ENCODE measurements at places on chromosomes 2 and 18. TPM values are rescaled to one million over a fixed set of nuclear protein-coding genes. Genes with fewer than 3 reads are reported as not detected.

Gene MAB21L4
- total RNA-seq, result not detected

Gene IGFBP5
- total RNA-seq, result 1,519 TPM

Gene RUFY4
- not detected for total RNA-seq

Gene GRP
- total RNA-seq, result 8.6 TPM

Gene BIN1
- 61.9 TPM for total RNA-seq

Gene PPP1CB
- 229 TPM for total RNA-seq

Gene SERPINB5
- total RNA-seq, result not detected

Gene CCDC74A
- 11.2 TPM for total RNA-seq

Gene ABCB11
- 1.2 TPM for total RNA-seq

Gene CYTIP
- 10.6 TPM for total RNA-seq

Gene CD8B2
- not detected for total RNA-seq

Gene PSMD1
- 93.3 TPM for total RNA-seq

DNA sequence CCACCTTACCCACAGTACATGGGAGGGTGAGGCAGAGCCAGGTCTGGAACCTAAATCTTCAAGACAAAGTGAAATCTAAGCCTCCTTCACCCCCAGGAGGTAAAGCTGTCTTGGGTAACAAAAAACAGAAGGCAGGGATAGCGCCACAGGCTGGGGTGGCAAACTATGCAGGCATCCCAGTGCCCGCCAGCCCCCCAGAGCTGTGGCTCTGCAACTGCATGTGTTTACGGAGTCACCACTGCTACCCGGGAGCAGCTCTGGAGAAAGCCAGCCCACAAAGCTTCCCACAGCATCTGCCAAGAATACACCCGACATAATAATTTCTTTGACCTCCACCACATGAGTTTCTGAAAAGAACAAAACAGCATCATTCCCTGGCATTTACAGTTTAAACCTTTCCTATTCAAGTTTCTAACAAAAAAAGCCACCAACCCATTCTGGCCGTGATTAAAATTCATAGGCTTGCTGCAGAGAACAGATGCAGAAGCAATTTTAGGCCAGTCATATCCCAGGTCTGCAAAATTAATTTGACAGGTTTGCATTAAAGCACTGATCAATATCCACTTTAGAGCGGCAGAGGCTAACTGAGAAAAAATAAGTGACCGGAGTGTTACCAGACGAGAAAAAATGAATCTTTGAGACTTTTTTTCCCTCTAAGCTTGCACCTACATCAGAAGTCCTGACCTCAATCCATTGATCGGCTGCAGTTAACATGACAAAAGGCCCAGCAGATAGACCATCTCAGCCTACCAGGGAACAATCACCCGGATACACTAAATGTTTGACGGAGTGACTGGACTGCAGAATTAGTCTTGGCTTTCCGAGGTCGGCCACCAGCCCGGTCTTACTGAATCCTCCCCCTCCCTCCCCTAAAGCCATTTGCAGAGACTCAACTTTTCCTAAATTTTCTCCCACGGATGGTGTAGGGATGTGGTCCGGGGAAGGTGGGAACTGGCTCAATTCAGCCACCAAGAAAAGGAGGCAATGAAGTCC is 309.6 kb upstream of the SKOR2 start:
- no peak overlapping the region for H3K4me3 ChIP-seq
- H3K4me1 ChIP-seq, result no peaks in the 10 kb centered on the region
- H3K36me3 ChIP-seq, result no peaks in the 10 kb centered on the region
- no peak for DNase-seq
- H3K27me3 ChIP-seq, result no peaks in the 10 kb centered on the region

- no peak for DNase-seq
- H3K36me3 ChIP-seq, result no peaks in the 10 kb centered on the region
- no peaks in the 10 kb centered on the region for H3K27me3 ChIP-seq
- no peak overlapping the region for H3K27ac ChIP-seq
- H3K4me3 ChIP-seq, result no peak overlapping the region
These were observed 270.0 kb downstream of the CYP26B1 start for GRCh38 chr2:71877636-71878035.

DNA sequence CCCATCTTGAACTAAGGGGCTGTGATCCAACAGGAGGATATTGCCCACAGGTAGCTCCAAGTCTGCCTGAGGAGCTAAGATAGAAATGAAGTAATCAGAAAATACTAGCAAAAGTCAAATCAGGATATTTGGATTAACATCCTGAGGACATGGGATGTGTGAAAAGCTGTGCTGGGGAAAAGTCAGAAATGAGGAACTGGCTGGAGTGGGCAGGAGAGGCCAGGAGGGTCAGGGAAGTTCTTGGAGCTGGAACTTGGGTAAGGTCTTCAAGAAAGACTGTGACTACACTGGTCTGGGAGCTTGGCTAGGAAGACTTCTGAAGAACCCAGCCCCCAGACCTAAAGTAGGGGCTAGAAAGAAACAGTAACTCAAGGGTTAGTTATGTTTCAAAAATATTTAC is 250.9 kb downstream of the PRKCE start:
- H3K4me3 ChIP-seq, result no peak overlapping the region
- no peak for DNase-seq
- H3K27me3 ChIP-seq, result no peaks in the 10 kb centered on the region
- peaks cover 17% of the 10 kb centered on the region for H3K4me1 ChIP-seq
- no peak overlapping the region for H3K27ac ChIP-seq
- no peaks in the 10 kb centered on the region for H3K36me3 ChIP-seq

DNA sequence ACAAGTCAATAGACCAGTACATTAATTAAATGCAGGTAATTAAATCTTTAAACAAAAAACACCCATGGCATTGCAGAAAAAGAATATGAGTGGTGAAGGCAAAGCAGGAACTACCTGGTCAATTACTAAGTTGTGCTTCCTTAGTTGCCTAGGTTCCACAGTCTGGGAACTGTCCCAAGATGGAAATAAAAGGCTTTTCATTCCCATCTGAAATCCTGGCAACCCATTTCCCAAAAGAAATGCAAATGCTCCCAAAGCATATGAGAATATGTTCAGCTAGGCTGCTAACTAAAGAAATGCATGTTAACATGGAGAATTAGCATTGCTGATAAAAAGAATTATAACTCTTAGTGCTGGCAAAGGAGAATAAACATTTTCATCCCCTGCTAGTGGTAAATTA is 177.8 kb downstream of the TMEM163 start:
- no peaks in the 10 kb centered on the region for H3K36me3 ChIP-seq
- no peak overlapping the region for H3K27ac ChIP-seq
- H3K4me3 ChIP-seq, result no peak overlapping the region

- no peaks in the 10 kb centered on the region for H3K27me3 ChIP-seq
- no peak overlapping the region for H3K4me3 ChIP-seq
- H3K27ac ChIP-seq, result no peak overlapping the region
- no peaks in the 10 kb centered on the region for H3K4me1 ChIP-seq
- H3K36me3 ChIP-seq, result no peaks in the 10 kb centered on the region
These were observed 118.7 kb downstream of the EPB41L3 start for GRCh38 chr18:5424903-5425664.

DNA sequence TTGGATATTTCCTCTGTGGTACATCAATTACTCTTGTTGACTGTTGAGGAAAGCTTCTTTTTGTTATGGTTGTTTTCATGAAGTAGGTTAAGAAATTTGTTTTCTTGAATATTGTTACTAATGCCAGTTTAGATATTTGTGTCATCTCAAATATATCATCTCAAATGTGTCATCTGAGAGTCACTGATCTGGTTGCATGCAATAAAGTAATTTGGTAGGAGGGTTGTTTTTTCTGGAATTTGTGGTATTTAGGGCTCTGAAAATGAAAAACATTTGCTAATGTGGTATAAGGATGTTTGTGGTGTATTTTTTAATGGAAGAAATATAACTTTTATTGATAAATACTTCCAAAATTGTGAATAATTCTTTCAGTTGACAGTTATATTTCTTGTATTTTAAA is 117.7 kb downstream of the GREB1L start:
- no peaks in the 10 kb centered on the region for H3K36me3 ChIP-seq
- H3K27me3 ChIP-seq, result no peaks in the 10 kb centered on the region
- no peak overlapping the region for H3K27ac ChIP-seq
- peaks cover 8% of the 10 kb centered on the region for H3K4me1 ChIP-seq
- H3K4me3 ChIP-seq, result no peak overlapping the region

DNA sequence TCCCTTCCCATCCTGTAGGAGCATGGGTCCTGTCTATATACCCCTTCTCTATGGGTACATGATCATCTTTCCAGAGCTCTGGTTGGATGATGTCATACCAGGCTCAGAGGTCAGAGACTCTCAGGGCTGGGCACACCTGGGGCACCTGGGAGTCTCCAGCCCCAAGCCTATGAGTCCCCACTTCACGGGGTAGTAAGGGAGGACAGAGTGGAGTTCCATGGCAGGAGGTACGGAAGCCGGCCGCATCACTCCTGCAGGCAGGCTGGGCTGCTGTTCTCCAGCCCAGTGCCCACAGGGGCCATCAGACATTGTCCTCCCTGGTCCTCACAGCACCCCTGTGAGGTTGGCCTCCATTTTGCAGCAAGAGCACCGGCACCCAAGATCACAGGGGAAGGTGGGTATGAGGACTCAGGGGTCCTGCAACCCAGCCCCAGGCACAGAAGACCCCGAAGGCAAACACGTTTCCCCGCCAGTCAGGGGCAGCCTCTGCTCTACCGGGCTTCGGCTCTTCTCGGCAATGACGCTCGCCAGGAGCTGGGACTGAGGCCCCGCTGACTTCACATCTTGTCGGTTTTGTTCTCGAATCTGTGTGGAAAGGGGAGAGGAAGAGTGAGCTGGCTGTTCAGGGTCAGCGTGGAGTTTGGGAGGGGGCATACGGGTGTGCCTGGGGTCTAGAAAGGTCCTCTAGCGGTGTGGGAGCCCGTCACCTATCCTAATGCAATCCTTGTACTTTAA is 91.5 kb downstream of the ADD2 start:
- no peak overlapping the region for H3K4me3 ChIP-seq
- no peaks in the 10 kb centered on the region for H3K27me3 ChIP-seq
- no peak overlapping the region for H3K27ac ChIP-seq
- H3K4me1 ChIP-seq, result peaks cover 5% of the 10 kb centered on the region

DNA sequence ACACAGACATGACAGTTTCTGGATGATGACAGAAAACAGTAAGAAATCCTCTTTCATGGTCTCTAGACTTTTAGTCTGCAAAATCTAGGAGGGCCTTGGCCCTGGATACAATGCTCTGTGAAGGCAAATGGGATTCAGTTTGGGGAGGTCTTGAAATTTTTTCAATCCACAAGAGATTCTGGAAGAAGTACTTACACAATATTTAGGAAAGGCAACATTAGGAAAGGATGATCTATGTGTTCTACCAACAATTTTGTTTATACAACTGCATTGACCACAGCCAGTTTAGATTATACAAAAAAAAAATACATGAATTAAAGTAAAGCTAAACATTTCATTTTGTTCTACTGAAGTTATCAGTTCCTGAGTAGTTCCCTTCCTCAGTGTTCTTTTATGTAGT is 208.0 kb downstream of the SRBD1 start:
- H3K4me3 ChIP-seq, result no peak overlapping the region
- no peaks in the 10 kb centered on the region for H3K4me1 ChIP-seq
- no peaks in the 10 kb centered on the region for H3K36me3 ChIP-seq
- DNase-seq, result no peak
- no peak overlapping the region for H3K27ac ChIP-seq

DNA sequence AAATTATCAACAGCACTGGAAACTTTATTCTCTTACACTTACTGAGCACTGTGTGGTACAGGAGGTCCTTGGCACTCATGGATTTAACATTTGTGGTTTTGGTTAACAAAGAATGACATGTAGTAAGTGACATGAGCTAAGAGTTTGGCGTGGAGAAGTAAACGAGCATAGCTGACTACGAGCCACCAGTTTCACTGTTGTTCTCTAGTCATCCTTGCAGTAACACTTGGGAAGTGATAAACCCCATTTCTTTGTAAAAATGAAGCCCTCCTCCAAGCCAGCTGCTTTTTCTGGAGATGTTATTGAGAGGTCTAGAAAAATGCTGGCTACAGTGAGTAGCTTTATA is 32.7 kb downstream of the QPCT start:
- no peak overlapping the region for H3K4me3 ChIP-seq
- H3K4me1 ChIP-seq, result no peaks in the 10 kb centered on the region

- H3K27ac ChIP-seq, result no peak overlapping the region
- H3K4me1 ChIP-seq, result no peaks in the 10 kb centered on the region
- no peaks in the 10 kb centered on the region for H3K36me3 ChIP-seq
These were observed 211.2 kb upstream of the MYT1L start for GRCh38 chr2:2542316-2542715.

GRCh38 chr2:179049546-179050311 is at the start of gene CCDC141:
Gene CCDC141, minus strand, starts transcription at chr2:179050137. Its CDS starts 196 bp downstream, at chr2:179049941.
- H3K36me3 ChIP-seq, result no peaks in the 10 kb centered on the region
- DNase-seq, result no peak
- H3K27ac ChIP-seq, result no peak within 1 kb of the TSS
- H3K4me1 ChIP-seq, result no peaks in the 10 kb centered on the region

- no peak overlapping the region for H3K27ac ChIP-seq
- no peaks in the 10 kb centered on the region for H3K27me3 ChIP-seq
- H3K4me3 ChIP-seq, result no peak overlapping the region
- H3K4me1 ChIP-seq, result no peaks in the 10 kb centered on the region
These were observed 19.1 kb upstream of the SH3BP4 start for GRCh38 chr2:234932591-234933168.

GRCh38 chr2:168439536-168439935 is 16.5 kb upstream of the CERS6 start:
- H3K27me3 ChIP-seq, result no peaks in the 10 kb centered on the region
- H3K27ac ChIP-seq, result no peak overlapping the region
- no peak overlapping the region for H3K4me3 ChIP-seq
- no peak for DNase-seq
- H3K36me3 ChIP-seq, result no peaks in the 10 kb centered on the region

GRCh38 chr2:35428548-35428947 is 927.0 kb upstream of the CRIM1 start:
- no peaks in the 10 kb centered on the region for H3K36me3 ChIP-seq
- H3K27ac ChIP-seq, result no peak overlapping the region
- no peak overlapping the region for H3K4me3 ChIP-seq
- H3K27me3 ChIP-seq, result no peaks in the 10 kb centered on the region
- DNase-seq, result no peak
- H3K4me1 ChIP-seq, result no peaks in the 10 kb centered on the region

- no peak for DNase-seq
- H3K4me3 ChIP-seq, result no peak within 1 kb of the TSS
- H3K27ac ChIP-seq, result no peak within 1 kb of the TSS
- no peaks in the 10 kb centered on the region for H3K36me3 ChIP-seq
- no peaks in the 10 kb centered on the region for H3K4me1 ChIP-seq
These were observed at the start of gene C1QL2 for GRCh38 chr2:119158563-119159347. Gene C1QL2, minus strand, starts transcription at chr2:119158751. Its CDS starts 482 bp downstream, at chr2:119158269.

GRCh38 chr2:99977966-99978365 is 164.4 kb downstream of the AFF3 start:
- H3K4me1 ChIP-seq, result no peaks in the 10 kb centered on the region
- no peaks in the 10 kb centered on the region for H3K27me3 ChIP-seq

GRCh38 chr2:451495-451894 is 163.6 kb upstream of the ALKAL2 start:
- no peak overlapping the region for H3K4me3 ChIP-seq
- H3K36me3 ChIP-seq, result no peaks in the 10 kb centered on the region
- no peaks in the 10 kb centered on the region for H3K4me1 ChIP-seq
- no peak for DNase-seq
- no peak overlapping the region for H3K27ac ChIP-seq
- H3K27me3 ChIP-seq, result no peaks in the 10 kb centered on the region

Measured in thyroid gland (tissue), 4 donors.